ENCODE measurements at places on chromosomes 7 and 10. TPM values are rescaled to one million over a fixed set of nuclear protein-coding genes. Genes with fewer than 3 reads are reported as not detected.
A peak's percentile ranks its signal among the peaks of the same experiment; 100 is the strongest.

Gene LFNG
- 95.8 TPM for total RNA-seq

DNA sequence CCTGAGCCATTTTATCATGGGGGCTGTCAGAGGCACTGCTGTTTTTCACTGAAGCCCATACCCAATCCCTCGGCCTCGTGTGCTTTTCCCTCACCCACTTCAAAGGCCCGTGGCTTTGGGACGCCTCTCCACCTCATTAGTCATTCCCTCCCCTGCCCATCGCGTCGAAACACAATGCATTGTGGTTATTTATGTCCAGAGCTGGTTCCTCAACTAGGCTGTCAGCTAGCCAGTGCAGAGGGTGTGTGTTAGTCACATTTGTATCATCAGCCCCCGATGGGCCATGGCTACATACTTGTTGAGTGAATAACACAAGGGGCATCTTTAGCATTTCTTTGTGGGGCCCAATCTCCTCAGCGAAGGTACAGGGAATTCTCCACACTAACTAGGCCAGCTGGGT is 3.8 kb upstream of the CRCP start:
- peaks cover 9% of the 10 kb centered on the region for H3K36me3 ChIP-seq
- H3K27me3 ChIP-seq, result no peaks in the 10 kb centered on the region
- no peak for DNase-seq
- no peak overlapping the region for H3K4me3 ChIP-seq
- H3K27ac ChIP-seq, result no peak overlapping the region

- no peak overlapping the region for H3K27ac ChIP-seq
- H3K27me3 ChIP-seq, result no peaks in the 10 kb centered on the region
- no peaks in the 10 kb centered on the region for H3K4me1 ChIP-seq
- H3K36me3 ChIP-seq, result peaks cover 72% of the 10 kb centered on the region
- no peak overlapping the region for H3K4me3 ChIP-seq
Measured at GRCh38 chr10:67925449-67926005, 41.1 kb downstream of the SIRT1 start.

DNA sequence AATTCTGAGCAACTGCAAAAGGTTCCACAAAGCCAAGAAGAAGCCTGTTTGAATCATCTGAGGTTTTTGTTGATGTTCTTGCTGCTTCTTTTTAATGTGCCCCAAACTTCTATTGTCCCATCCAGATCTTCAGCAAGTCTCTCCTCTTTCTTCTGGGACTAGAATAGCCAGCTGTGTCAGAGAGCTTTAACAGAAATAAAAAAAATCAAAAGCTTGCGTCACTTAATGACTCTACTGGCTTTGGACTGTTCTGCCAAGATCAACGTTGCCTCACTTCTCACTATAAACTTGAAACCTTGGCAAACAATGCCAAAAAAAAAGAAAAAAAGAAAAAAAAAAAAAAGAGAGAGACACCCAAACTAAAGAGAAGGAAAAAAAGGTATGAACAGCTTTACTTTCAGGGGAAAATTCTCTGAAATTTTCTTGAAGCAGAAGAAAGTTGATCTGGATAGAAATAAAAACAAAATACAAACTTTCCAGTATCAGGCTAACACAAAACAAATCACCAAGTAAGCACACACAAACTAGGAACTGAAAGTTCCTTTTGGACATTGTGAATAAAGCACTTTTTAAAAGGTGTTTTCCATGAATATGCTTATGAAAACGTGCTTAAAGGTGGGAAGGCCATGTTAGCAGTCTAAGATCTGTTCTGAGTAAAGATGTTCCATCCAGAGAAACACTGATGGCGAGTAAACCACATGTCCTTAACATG is 14.8 kb downstream of the USP54 start:
- H3K27me3 ChIP-seq, result no peaks in the 10 kb centered on the region
- no peak overlapping the region for H3K27ac ChIP-seq
- no peaks in the 10 kb centered on the region for H3K4me1 ChIP-seq
- no peak for DNase-seq
- no peak overlapping the region for H3K4me3 ChIP-seq

DNA sequence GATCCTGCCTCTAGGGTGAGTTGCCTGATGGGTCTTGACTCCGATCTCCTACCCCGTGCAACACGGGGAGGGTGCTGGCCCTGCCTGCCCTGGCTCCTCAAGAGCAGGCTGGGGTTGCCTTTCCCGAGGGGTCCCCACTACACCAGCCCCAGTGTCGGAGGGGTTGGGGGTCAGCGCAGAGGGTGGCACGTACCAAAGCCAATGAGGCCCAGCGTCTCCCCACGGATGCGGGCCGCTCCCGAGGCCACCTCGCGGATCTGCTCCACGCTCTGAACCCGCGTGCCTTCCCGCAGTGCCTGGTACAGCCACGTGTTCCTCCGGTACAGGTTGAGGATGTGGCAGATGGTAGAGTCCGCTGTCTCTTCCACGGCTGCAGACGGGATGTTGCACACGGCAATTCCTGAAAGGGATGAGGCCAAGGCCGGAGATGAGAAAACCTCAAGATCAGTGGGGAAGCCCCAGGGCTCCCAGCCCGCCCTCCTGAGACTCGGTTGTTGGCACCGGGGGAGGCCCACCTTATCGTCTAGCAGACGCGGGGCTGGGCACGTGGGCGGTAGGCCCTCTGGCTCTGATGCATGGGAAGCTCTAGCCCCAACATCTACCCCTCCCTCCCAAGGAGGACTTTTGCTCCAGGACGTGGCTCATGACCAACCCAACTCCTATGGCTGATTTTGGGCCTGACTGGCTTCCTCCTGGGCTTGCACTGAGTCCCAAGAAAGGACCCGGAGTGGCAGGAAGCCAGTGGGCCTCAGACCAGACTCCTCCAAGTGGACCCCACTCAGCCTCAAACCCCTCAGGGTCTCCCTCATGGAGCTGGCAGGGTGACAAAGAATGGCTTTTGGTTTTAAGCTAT is 56.1 kb downstream of the ZRANB1 start:
- no peak for DNase-seq
- peaks cover 1% of the 10 kb centered on the region for H3K27me3 ChIP-seq
- H3K4me3 ChIP-seq, result no peak overlapping the region
- no peaks in the 10 kb centered on the region for H3K4me1 ChIP-seq
- no peaks in the 10 kb centered on the region for H3K36me3 ChIP-seq

DNA sequence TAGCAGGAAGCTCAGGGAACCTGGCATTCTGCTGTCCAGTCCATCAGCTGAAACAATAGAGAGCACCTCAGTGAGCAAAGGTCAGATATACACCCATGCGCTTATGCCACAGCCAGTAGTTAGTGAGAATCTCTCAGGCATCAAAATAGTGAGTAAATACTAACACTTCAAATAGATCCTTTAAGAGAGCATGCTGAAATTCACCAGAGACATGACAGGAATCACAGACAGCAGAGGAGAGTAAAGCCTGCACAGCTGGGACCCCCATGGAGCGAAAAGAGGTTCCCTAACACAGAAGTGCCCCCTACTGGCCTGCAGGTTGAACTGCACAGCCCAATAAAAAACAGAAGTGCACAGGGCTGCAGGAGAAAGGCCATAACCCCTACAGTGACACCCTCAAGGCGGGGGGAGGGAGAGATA is 57.6 kb upstream of the ANTXRL start:
- no peaks in the 10 kb centered on the region for H3K27me3 ChIP-seq
- H3K36me3 ChIP-seq, result no peaks in the 10 kb centered on the region
- no peaks in the 10 kb centered on the region for H3K4me1 ChIP-seq
- no peak for DNase-seq
- H3K4me3 ChIP-seq, result no peak overlapping the region
- no peak overlapping the region for H3K27ac ChIP-seq

Gene ATRNL1
- total RNA-seq, result 1.2 TPM

GRCh38 chr10:4426866-4427265 is 399.1 kb upstream of the AKR1E2 start:
- no peaks in the 10 kb centered on the region for H3K27me3 ChIP-seq
- no peak overlapping the region for H3K27ac ChIP-seq
- H3K4me1 ChIP-seq, result no peaks in the 10 kb centered on the region

Gene CAV2
- total RNA-seq, result not detected

DNA sequence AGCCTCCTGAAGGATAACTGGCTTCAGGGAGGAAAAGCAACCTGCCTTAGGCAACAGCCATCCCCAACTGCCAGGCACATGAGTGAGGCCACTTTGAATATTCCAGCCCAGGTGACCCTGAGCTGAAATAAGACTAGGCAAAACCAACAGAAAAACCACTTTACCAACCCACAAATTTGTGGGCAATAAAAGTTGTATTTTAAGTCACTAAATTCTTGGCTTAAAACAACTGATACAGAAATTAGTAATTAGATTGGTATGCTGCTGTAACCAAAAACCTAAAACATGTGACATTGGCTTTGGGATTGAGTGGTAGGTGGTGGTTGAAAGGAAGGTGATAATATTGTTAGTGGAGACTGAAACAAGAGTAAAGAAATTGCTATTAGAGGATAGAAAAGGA is 39.9 kb downstream of the ABCB4 start:
- no peak for DNase-seq
- H3K4me1 ChIP-seq, result no peaks in the 10 kb centered on the region
- no peak overlapping the region for H3K27ac ChIP-seq
- no peaks in the 10 kb centered on the region for H3K27me3 ChIP-seq
- no peak overlapping the region for H3K4me3 ChIP-seq

GRCh38 chr10:132641401-132641800 is 103.8 kb downstream of the INPP5A start:
- peaks cover 18% of the 10 kb centered on the region for H3K4me1 ChIP-seq
- H3K27me3 ChIP-seq, result no peaks in the 10 kb centered on the region
- DNase-seq, result peak; percentile 1
- H3K27ac ChIP-seq, result no peak overlapping the region
- H3K36me3 ChIP-seq, result peaks cover 13% of the 10 kb centered on the region
- H3K4me3 ChIP-seq, result no peak overlapping the region

- no peak for DNase-seq
- H3K4me1 ChIP-seq, result peaks cover 17% of the 10 kb centered on the region
- H3K27me3 ChIP-seq, result no peaks in the 10 kb centered on the region
- H3K36me3 ChIP-seq, result peaks cover 64% of the 10 kb centered on the region
- no peak overlapping the region for H3K4me3 ChIP-seq
- H3K27ac ChIP-seq, result no peak overlapping the region
Measured at GRCh38 chr7:64541438-64542359, 21.2 kb downstream of the ZNF680 start.

Gene LRRD1
- total RNA-seq, result not detected

Gene RBP4
- not detected for total RNA-seq

Gene AP5Z1
- total RNA-seq, result 111 TPM

DNA sequence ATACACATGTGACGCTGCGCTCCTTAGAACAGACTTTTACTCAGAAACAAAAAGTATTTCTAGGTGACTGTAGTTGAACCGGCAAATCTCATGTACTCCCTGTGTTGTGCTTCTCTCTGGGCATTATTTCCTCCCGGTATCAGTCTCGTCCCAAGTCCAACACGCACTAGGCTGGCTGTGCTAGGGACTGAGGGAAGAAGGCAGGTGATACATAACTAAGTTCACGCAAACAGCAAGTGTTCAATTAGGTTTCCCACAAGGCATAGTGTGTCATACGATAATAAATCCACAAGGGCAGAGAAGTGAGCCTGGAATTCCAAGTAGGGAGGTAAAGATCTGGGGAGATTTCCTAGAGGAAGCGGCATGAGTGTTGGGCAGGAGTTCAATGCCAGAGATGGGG is 20.4 kb downstream of the FAM53B start:
- peak overlapping the region; percentile 95 for H3K27ac ChIP-seq
- H3K4me1 ChIP-seq, result peaks cover 99% of the 10 kb centered on the region
- H3K4me3 ChIP-seq, result peak overlapping the region; percentile 58
- no peaks in the 10 kb centered on the region for H3K27me3 ChIP-seq

Gene OR2A5
- total RNA-seq, result not detected

Gene CPA2
- total RNA-seq, result not detected

DNA sequence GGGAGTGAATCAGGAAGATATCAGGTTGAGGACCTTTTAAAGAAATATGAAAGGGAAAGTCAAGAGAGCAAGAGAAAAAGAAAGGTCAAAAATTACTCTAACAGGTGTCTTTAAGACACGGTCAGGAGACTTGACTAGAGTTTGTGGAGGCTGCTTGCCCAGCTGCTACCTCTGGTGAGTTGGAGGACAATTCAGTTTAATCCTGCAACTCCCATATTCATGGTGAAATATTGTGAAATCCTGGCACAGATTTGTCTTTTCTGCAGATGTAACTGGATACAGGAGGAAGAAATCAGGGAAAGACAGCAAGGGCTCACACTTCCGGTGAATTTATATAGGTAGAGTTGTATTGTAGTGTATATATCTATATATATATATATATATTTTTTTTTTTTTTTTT is 93.5 kb downstream of the AKAP9 start:
- no peaks in the 10 kb centered on the region for H3K4me1 ChIP-seq
- no peak overlapping the region for H3K4me3 ChIP-seq
- no peaks in the 10 kb centered on the region for H3K27me3 ChIP-seq
- H3K36me3 ChIP-seq, result peaks cover 48% of the 10 kb centered on the region
- no peak for DNase-seq
- no peak overlapping the region for H3K27ac ChIP-seq

Gene AEBP1
- 17.4 TPM for total RNA-seq

Data from activated B cell treated with CpG ODN at 0.5 μM for 24 hours (primary cell).